Small intestine (tissue), 16 donors: ENCODE measurements at places on chromosomes 11 and 22. TPM values are rescaled to one million over a fixed set of nuclear protein-coding genes. Genes with fewer than 3 reads are reported as not detected.

DNA sequence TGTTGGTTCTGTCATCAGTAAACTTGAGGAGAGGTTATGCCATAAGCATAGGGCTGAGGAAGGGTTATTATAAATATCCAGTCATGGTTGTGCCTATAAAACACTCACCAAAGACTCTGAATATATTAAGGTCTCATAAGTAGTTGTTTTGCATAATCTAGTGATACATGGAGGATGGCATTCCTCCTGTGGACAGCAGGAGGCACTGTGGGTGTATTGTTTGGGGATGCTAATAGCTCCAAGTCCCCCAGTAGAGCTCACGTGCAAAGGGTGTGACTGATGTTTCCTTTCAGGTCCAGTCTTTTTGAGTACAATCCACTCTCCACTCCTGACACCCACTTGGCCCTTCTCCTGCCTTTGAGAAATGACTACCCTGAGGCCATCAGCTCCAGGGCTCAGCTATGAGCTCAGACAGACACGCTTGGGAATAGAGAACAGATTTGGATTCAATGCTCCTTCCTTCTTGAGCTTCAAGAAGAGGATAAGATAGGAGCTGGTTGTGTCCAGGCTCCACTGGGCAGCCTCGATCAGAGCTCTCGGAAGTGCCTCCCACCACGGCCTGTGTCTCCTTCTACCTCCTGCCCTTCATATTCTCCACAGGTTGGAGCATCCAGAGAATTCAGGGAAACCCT, 85.2 kb upstream of the IGLL5 start:
- peak; percentile 11 for DNase-seq

Gene RBM4
- 141 TPM for polyA plus RNA-seq

- peak; percentile 79 for DNase-seq
Measured at GRCh38 chr22:36286096-36286957, 33.4 kb downstream of the APOL1 start.

DNA sequence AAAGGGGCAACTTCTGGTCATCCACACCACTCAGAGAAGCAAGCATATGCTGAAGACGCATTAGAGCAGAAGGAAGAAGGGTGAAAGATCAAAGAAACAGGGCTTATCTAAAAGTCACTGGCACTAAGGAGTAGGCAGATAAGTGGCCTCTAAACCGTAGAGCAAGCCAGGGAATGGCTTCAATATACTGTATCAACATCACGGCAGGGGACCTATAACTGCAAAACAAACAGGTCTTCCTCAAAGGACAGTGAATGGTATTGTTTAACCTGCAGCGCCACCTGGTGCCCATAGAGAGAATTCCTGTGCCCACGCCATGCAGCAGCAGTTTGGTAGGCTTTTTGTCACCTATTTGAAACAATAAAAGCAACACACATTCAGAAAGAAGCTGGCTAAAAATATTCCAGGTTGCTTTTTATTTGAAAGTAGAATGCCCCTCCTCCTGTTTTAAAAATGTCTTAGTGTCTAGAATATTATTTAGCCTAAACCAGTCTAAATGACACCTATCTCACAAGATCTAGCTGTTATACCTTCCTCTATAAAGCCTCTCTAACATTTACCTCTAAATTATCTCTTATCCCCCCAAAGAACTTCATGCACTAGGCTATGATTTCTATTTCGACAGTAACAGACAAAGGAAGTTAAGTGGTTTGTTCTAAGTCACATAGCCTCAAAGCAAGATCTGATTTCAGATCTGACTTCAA, 21.8 kb downstream of the SNX19 start:
- peak; percentile 72 for DNase-seq

GRCh38 chr11:125971618-125972017, 25.8 kb downstream of the VSIG10L2 start:
- no peak for DNase-seq

GRCh38 chr11:72081821-72082453, 1.3 kb downstream of the LRRC51 start:
- no peak for DNase-seq

Gene OR8K5
- polyA plus RNA-seq: not detected

Gene SAA1
- 3.0 TPM for polyA plus RNA-seq

Gene CTSW
- 0.43 TPM for polyA plus RNA-seq

DNA sequence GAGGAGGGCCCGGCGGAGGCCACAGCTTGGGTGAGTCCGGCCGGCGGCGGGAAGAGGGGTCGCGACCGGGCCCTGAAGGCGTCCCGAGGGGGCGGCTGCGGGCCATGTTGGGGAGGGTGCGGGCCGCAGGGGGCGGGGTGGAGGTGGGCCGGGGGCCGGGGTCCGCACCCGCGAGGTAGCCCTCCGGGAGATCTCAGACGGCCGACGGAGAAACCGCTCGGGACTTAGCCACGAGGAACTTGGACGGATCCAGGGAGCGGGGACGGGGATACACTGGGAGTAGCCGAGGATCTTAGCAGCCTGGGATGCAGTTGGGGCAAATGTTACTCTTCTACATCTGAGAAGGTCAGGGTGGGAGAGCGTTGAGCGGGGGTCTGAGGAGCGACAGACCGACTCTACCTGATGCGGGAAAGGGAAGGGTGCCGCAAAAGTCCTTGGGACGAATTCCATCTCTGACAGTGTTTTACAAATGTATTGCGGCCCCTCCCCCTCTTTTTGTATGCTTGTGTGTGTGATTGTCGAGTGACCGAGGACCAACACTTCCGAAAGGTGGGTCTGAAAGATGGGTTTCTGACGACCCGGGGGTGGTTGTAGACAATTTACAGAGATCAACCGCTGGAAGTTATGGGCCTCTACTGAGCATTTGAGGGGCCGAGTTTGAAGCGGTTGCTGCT, 658 bp downstream of the STIP1 start:
- no peak for DNase-seq

DNA sequence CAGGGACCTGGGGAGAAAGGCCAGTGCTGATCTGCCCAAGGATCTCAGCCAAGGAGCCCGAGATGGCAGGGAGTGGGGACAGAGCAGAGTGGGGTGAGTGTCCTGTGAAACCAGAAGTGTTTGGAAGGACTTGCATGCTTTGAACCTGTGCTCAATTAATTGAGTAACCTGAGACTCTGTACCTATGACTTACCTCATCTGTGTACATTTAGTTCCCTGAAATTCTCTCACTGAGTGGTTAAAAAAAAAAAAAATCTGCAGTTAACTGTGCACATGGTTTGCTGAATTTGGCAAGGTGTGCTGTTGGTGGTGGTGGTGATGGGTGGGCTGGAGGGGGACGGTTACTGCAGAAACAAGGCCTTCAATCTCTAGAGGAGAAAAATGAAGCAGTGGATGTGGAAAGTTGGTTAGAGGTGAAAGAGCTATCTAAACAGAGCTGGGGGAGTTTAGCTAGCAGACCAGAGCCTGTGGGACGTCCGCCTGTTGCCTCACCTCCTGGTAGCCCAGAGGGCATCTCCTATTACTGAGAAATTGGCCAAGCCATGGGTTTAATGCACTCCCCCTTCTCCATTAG, 8.3 kb upstream of the SORL1-AS1 start:
- peak; percentile 32 for DNase-seq

Gene SPTBN2
- polyA plus RNA-seq: 5.0 TPM

Gene CPT1B
- polyA plus RNA-seq: 14.6 TPM

Gene OR52N1
- not detected for polyA plus RNA-seq

- DNase-seq: no peak
Measured at GRCh38 chr11:119651802-119652584, 77.0 kb downstream of the NECTIN1 start.

Gene SUSD2
- polyA plus RNA-seq: 82.9 TPM

DNA sequence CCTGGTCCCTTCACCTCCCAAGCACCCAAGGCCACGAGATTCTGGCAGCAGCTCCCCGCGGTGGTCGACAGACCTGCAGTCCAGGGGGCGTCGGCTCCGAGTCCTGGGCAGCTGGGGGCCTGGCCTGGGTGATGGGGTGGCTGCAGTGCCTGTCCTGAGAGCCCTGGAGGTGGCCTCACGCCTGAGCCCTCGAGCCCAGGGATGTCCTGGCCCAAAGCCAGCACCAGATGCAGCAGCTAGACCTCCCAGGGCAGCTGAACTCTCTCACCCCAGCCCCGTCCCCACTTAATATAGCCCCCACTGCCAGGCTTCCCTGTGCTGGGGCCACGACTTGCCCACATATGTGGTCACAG, 6.6 kb downstream of the LMNTD2 start:
- no peak for DNase-seq

DNA sequence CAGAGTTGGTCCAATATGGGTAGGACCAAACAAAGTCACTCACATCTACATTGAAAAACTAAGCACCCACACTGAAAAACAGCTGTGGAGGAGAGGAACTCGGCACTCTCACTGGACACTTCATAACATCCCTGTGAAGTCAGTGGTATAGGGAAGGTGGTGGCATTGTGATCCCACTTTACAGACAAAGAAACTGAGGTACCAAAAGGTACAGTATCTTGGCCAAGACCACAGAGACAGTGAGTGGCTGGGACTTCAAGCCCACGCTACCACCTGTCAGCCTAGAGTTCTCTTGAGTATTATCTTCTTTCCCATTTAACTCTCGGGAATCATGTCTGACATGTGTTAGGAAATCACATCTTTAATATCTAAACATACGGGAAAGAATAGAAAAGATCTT, 61.9 kb downstream of the SYN3 start:
- DNase-seq: no peak
